ENCODE measurements at places on chromosomes 12 and 14. TPM values are rescaled to one million over a fixed set of nuclear protein-coding genes. Genes with fewer than 3 reads are reported as not detected.
A peak's percentile ranks its signal among the peaks of the same experiment; 100 is the strongest.

DNA sequence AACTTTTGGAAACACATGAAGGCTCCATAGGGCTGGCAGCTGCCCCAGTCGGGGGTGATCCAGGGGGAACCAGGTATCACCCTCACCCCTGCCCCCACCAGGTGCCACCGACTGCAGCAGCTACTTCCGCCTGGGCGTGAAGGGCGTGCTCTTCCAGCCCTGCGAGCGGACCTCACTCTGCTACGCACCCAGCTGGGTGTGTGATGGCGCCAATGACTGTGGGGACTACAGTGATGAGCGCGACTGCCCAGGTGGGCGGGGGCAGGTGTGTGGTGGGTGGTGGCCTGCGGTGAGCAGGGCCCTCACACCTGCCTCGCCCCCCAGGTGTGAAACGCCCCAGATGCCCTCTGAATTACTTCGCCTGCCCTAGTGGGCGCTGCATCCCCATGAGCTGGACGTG, 22.3 kb upstream of the NXPH4 start:
- DNase-seq = no peak

GRCh38 chr14:101184104-101184455, 280.6 kb upstream of the RTL1 start:
- no peak for DNase-seq

- peak; percentile 61 for DNase-seq
Observed at GRCh38 chr14:76917158-76917596, 91.0 kb downstream of the LRRC74A start.

DNA sequence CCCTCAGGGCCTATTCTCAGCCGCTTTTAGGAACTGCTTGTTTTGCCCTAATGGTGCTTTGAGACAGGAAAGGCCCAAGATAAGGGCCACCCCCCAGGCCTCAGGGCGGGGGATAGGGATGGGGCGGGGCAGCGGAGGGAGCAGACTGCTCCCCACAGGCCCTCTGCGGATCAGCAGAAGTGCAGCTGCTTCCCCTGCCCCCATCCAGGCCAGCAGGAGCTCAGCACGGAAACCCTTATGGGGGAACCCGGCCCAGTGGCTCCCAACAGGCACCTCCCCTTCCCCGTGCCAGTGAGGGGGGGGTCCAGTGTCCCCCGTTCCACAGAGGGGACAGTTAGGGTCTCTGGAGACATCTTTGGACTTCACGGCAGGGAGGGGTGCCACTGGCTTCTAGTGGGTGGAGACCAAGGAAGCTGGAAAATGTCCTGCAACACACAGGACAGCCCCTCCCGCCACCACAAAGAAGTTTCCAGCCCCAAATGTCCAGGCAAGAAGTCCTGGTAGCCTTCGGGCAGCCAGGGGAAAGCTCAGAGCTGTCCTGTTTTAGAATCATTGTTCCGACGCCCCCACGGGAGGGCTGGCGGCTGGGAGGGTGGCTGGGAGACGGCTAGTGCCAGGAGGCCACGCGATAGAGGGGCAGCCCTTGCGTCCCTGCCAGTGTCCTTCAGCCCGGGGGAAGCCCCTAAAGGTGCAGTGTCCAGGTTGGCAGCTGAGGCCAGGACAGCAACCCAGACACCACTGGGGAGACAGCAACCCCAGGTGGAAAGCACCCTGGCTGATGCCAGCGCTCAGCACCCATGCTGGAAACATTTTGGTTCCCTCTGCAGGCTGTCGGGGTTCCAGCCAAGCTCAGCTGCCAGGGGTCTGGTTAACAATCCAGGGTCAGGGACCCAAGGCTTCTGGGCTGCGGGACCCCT, 10.4 kb upstream of the GPR132 start:
- no peak for DNase-seq

DNA sequence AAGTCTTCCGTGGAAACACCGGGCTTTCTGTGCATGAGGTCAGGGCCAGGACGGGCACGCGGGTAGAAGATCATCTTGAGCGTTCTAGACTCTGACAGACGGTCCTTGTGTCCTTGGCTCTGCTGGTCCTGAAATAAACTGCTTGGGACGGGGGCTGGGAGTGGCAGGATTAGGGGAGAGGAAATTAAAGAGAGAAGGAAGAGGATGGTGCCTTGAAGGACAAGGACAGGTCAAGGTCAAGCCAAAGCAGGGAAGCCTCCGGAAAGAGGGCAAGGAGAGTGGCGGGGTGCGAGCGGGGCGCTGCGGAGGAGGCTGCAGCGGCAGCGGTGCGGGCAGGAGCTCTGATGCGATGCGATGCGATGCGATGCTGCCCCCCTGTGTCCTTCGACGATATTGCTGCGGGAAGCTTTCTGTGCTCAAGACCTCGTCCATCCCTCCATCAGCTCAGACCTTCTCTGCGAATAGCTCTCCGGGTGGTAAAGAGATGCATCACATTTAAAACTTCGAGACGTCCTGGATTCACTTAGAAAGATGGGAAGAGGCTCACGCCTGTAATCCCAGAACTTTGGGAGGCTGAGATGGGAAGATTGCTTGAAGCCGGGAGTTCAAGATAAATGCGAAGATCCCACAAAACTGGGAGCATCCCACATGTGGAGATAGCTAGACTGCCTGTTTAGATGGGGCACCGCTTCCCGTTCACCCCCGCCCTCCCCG, 110.1 kb upstream of the TMEM132D start:
- DNase-seq = peak; percentile 67

LAG3 gene
- total RNA-seq = 2.0 TPM

DNA sequence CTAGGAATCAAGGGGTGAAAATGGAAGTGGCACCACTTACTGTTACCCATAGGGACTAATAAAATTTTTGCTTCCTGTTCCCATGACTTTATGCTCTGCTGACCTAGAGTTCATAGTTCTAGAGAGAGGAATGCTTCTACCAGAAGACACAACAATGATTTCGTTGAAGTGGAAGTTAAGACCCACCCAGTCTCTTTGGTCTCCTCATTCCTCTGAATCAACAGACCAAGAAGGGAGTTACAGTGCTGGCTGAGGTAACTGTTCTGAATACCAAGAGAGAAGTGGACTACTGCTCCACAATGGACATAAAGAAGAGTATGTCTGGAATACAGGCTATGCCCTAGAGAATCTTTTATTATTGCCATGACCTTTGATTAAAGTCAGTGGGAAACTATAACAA, 23.5 kb upstream of the DYRK2 start:
- DNase-seq = no peak

SOX5 gene
- 0.05 TPM for total RNA-seq

GRCh38 chr14:73909681-73910080, 23.0 kb downstream of the ZNF410 start:
- DNase-seq = no peak

DNA sequence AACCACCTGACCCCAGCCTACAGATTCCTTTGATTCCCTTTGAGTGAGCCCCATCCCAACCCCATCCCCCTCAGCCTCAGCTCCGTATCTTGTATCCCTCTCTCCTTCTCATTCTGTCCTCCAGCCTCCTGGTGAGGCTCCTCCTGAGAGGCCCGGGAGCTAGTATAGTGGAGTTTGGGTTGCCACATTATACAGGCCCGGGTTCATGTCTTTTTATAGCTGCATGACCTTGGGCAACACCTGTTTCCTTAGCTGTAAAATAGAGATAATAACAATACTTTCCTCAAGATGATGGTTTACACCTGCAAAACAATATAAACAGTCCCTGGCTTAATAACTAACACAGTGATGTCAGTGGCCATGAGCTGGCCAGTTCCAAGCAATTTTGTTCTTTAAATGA, 89.8 kb downstream of the STAB2 start:
- no peak for DNase-seq

DNA sequence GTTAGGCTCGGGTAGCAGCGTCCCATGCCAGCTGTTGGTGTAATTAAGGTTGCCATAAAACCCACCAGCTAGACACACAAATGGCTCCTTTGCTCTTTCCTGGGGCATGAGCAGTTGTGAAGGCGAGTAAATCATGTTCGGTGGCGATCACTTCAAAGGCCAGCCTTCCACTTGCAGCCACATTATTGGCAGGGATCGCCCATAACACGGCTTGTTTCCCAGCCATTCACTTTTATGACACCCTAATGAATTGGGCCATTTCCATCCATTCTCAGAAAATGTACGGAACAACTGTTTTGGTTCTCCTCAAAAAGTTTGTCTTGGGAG, 63.4 kb downstream of the BEGAIN start:
- no peak for DNase-seq

DCN gene
- total RNA-seq = not detected

DNA sequence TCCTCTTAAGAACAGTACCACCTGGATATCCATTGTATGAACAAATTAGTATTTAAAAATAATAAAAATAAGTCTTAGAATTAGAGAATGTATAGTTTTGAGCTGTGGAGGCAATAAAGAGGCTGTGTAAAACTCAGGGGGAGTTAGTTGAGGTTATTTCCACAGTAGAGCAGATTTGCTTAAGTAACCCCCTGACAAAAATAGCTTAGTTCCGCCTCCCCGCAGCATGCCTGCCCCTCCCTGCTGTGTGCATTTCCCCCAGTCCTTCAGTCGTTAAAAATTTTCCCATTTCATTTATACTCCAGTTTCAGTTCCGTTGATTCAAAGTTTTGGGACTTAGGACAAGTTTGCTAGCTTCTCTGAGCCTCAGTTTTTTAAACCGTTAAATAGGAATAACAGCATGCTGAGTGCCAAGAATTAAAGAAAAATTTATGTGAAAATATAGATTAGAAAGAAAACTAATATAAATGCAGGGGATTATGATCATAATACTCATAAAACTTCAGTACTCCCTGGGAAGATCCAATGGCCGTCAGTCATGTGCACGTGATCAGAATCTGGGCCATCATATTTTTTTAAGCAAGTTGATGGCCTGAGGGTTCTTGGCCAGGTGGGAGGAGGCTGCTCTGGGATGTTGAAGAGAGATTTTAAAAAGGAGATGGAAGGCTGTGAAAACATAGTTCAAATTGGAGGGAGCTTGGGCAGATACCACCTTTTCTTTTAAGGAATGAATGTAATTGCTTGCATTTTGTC, 14.5 kb upstream of the SLC38A2 start:
- peak; percentile 61 for DNase-seq

FAM234B gene
- 4.5 TPM for total RNA-seq

DNA sequence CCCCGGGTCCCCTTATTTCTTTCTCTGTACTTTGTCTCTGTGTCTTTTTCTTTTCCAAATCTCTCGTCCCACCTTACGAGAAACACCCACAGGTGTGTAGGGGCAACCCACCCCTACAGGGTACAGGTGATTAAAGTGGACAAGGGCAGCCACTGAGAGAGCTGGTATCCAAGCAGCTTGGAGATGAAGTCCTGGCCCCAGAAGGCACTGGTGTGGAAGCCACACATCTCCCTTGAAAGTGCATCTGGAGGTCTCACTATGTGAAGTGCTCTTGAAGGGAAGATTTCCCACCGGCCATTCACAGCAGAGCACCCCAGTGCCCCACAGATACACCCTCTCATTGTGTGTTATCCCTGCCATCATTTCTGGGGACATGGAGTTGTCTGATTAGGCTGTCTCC, 6.3 kb upstream of the BICD1 start:
- no peak for DNase-seq

- DNase-seq = no peak
Observed at GRCh38 chr14:32968972-32969544, 30.4 kb downstream of the NPAS3 start.

SLCO1C1 gene
- not detected for total RNA-seq

- DNase-seq = no peak
Observed at GRCh38 chr12:19620222-19620621, 180.9 kb downstream of the AEBP2 start.

DNA sequence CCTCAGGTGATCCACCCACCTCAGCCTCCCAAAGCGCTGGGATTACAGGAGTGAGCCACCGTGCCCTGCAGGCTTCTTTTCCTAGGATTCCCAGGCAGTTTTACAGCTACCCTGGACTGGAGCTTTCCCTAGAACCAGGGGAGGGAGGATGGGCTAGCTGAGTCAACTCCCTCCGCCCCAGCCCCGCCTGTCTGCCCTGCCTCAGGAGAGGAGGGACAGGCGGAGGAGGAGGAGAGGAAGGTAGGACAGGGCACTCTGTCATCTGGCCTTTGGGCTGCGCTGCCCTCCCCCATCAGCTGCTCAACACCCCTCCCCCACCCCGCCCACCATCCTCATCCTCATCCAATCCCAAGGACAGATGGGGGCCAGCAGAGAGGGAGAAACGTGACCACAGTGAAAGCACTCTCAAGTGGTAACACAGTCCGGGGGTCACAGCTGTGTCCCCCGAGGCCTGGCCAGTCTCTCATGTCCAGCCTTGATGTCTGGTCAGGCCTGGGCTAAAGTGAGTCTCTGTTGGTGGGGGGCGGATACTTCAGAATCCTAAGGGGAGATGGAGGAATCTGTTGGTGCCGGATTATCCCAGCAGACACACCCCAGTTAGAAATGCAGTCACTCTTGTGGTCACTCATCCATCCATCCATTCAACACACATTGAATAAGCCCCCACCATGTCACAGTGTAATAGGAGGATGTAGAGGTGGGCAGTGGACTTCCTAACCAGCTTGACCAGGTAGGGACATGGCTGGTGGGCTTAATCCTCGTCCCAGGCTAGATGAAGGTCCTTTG, 12.3 kb downstream of the FIGNL2 start:
- DNase-seq = peak; percentile 49

CD69 gene
- total RNA-seq = 0.16 TPM

KIF5A gene
- not detected for total RNA-seq

- peak; percentile 73 for DNase-seq
Observed at GRCh38 chr14:69873877-69874780, 5.1 kb upstream of the SMOC1 start.

GRCh38 chr14:101561145-101561896, at the start of gene DIO3:
TSS of gene DIO3 (plus strand) at chr14:101561495.
- no peak for DNase-seq

GPR68 gene
- total RNA-seq = 2.3 TPM

KCNJ8 gene
- total RNA-seq = 2.0 TPM

GRCh38 chr12:110649341-110649847, 35.5 kb downstream of the TCTN1 start:
- DNase-seq = no peak

DNA sequence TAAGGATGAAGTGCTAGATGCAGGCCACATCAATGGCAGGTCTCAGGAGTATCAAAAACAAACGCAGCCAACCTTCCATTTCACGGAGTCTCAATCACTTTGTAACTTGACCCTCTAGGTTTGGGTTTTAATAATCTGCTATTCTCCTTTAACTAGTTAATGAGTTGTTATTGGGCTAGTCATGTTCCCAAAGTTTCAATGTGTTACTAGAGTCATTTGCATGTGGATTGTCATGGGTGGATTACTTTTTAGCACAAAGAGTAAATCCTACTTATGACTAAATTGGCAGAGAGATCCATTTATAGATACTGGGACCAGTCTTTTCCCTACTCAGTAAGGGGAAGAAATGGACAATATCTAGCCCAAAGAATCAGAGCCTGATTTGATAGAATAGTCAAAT, 151.0 kb downstream of the BCAT1 start:
- DNase-seq = no peak

GRCh38 chr14:99467336-99468078, 13.2 kb downstream of the SETD3 start:
- DNase-seq = no peak
